Activated CD8-positive, alpha-beta T cell treated with anti-CD3 and anti-CD28 coated beads, Interleukin-2, amount 10 ng/mL, durations not matched to agents 7 days and 5 days (primary cell): ENCODE measurements at places on chromosomes 7 and 10. TPM values are rescaled to one million over a fixed set of nuclear protein-coding genes. Genes with fewer than 3 reads are reported as not detected.

FLNC gene
- total RNA-seq, result not detected

ADAM12 gene
- 1.6 TPM for total RNA-seq

MTERF1 gene
- total RNA-seq, result 16.8 TPM

- no peaks in the 10 kb centered on the region for H3K4me1 ChIP-seq
- no peak overlapping the region for H3K4me3 ChIP-seq
- no peaks in the 10 kb centered on the region for H3K36me3 ChIP-seq
- no peak for DNase-seq
- H3K27ac ChIP-seq, result no peak overlapping the region
- H3K27me3 ChIP-seq, result peaks cover 27% of the 10 kb centered on the region
Measured at GRCh38 chr7:116610210-116610609, 61.8 kb upstream of the MET start.

ARMC3 gene
- total RNA-seq, result not detected

GRCh38 chr7:116172353-116172752 is 38.0 kb upstream of the TES start:
- peaks cover 25% of the 10 kb centered on the region for H3K27me3 ChIP-seq
- no peak overlapping the region for H3K27ac ChIP-seq
- peaks cover 30% of the 10 kb centered on the region for H3K4me1 ChIP-seq
- no peak for DNase-seq

FXYD4 gene
- not detected for total RNA-seq

DNA sequence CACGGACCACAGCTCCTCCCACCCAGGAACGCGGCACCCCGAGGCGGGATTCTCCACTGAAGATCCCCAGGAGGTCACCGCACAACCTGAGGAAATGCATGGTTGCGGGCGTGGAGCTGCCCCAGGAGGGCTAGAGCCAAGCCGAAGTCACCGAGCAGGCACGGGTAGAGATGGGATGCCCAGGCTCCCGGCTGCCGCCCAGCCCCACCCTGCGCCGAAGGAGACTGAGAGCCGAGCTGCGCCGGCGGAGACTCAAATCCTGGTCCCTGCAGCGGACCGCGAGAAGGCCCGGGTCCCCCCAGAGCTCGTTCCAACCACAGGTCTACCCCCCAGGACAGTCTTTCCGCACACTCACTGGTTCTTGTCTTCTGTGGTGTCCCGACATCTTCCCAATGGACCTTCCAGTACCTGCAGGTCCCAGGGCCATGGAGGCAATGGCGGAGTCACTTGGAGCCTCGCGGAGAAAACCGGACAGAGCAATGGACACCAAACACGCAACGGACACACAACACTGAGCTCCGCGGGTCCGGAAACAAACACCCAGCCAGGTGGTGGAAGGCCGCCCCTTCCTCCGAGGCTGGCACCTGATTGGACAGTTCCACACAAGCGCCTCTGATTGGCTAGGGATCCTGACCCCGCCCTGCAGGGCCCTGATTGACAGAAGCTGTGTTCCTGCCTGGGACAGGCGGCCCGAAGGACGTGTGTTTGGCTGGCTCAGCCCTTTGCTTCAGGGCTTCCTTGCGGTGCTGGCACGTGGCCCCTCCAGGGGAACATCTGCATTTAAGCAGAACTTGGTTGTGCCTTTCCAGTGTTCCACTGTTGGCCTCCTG is 331.9 kb upstream of the NUPR2 start:
- no peaks in the 10 kb centered on the region for H3K36me3 ChIP-seq
- no peaks in the 10 kb centered on the region for H3K27me3 ChIP-seq
- DNase-seq, result no peak
- H3K27ac ChIP-seq, result no peak overlapping the region
- H3K4me3 ChIP-seq, result no peak overlapping the region

UNC5B gene
- total RNA-seq, result 0.05 TPM

DNA sequence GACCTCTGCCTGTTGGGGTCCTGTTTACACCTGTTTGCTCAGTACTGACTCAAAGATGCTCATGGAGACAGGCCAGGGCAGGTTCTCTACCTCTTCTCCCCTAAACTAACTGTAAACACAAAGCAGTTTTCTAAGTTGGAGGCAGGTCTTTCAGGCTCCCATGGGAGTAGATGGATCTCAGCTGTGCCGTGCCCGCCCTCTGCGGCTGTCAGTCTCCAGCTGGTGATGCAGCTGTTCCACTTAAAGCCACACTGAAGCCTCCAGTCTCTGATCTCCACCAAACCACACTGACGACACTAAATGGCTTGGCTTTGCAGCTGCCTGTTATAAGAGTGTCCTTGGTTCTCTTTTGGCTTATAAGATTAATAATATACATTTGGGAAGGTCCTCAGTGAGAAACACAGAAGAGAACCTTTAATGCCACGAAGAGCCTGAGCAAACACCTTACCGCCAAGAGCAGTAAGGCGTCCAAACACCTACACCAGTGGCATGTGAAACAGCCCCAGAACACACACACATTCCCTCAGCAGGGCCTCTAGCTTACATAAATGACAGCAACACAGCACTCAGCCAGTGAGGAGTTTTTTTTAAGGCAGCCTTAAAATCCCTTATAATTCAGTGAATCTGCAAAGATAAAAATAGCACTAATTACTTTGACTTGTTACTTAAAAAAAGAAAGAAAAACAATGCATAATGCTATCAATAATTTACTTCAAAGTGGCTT is 60.4 kb upstream of the KCNIP2 start:
- no peaks in the 10 kb centered on the region for H3K36me3 ChIP-seq
- H3K4me3 ChIP-seq, result no peak overlapping the region
- peak; percentile 42 for DNase-seq
- H3K27me3 ChIP-seq, result no peaks in the 10 kb centered on the region

RAB18 gene
- total RNA-seq, result 65.6 TPM
